ENCODE measurements at places on chromosomes 4 and X.

DNA sequence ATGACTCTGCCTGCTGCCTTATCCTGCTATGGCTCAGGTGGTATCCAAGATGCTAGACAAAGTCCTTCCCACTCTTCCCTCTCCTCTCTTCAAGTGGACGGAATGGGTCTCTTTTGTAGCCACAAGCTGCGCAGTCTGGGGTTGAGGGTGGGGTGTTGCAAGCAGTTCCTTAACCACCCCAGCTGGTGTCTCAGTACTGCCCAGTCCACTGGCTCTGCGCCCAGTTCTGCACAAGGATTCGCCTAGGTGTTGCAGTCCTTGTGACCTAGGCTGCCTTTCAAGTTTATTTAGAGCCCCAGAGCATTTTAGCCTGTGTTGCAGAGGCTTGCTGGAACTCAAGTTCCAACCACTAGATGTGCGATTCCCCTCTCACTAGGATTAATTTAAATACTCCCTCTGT is 120.7 kb downstream of the NEXMIF start:
- DNase-seq: no peak

DNA sequence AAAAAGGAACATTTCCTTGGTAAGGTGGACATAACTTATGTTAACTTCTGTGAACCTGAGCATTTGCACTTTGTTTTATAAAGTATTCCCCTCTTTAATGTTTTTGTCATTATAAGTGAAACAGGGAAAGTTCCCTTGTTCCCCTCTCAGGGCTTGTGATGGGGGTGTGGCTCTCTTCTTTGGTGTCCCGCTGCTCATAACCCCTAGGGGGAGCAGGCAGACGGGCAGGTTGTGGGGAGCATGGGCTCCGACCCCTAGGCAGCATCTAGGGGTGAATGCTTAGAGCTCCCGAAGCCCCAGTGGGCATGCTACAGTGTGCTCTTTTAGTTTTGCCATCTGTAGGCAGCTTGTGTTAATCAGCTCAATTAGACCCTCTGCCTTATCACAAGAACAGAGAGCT is 200.4 kb downstream of the DACH2 start:
- DNase-seq: no peak

DNA sequence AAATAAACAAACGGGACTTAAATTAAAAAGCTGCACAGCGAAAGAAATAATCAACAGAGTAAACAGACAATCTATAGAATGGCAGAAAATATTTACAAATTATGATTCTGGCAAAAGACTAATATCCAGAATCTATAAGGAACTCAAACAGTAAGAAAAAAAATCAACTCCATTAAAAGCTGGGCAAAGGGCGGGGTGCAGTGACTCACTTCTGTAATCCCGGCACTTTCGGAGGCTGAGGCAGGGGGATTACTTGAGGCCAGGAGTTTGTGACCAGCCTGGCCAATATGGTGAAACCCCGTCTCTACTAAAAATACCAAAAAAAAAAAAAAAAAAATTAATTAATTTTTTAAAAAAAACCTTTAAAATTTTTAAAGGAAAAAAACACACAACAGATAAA is 109.0 kb downstream of the ATP11C start:
- DNase-seq: no peak

- DNase-seq: no peak
These were observed 52.1 kb upstream of the TBC1D9 start for GRCh38 chr4:140808256-140808655.

- DNase-seq: no peak
These were observed 58.2 kb upstream of the DKK2 start for GRCh38 chr4:107094332-107094731.
